ENCODE measurements at places on chromosomes 4 and X. TPM values are rescaled to one million over a fixed set of nuclear protein-coding genes. Genes with fewer than 3 reads are reported as not detected.

The PIN4 gene
- 17.3 TPM for total RNA-seq

The CXCL1 gene
- total RNA-seq, result 0.74 TPM

DNA sequence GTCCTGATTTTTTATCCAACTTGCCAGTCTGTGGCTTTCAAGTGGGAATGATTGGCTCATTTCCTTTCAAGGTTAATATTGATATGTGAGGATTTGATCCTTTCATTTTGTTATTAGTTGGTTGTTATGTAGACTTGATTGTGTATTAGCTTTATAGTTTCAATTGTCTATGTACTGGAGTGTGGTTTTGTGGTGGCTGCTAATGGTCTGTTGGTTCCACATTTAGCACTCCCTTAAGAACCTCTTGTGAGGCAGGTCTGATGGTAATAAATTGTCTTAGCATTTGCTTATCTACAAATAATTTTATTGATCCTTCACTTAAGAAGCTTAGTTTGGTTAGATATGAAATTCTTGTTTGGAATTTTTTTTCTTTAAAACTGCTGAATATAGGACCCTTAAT is 190.6 kb downstream of the CPXCR1 start:
- DNase-seq, result no peak

DNA sequence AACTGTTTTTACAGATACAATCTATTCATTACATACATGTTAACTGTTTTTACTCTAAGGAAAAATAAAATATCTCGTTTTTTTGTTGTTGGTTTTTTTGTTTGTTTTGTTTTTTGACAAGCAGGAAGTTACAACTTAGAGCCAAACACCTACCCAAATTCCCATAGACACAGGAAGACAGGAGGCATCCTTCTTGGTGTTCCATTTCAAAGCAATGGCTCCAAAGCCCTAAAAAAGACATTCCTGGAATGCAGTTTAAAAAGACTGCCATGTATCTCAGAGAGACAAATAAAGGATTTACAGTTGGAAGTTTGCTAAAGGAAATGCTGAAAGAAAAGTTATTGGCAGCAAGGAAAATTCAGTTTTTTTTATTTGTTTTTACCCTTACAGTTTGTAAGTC is 16.7 kb downstream of the ETFDH start:
- no peak for DNase-seq

The NPY2R gene
- total RNA-seq, result not detected

The SLC6A8 gene
- 65.6 TPM for total RNA-seq

- DNase-seq, result no peak
Measured at GRCh38 chr4:87983996-87984395, 8.5 kb downstream of the SPP1 start.

DNA sequence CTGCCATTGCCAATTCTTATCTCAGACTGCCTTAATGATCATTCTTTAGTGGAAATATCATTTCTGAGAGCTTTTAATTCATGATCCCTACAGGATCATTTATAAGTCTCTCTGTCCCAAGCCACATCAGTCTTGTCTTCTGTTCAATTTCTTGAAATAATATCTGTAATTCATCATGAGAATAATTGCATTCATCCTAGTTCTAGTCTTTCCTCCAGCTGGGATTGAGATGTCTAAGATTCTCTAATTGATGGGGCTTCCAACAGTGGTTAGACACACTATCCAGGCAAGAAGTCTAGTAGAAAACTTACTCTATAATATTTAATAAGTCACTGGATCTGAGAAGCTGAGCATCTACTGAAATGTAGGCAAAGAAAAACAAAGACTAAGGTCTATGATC is 854.7 kb upstream of the ADGRL3 start:
- no peak for DNase-seq

DNA sequence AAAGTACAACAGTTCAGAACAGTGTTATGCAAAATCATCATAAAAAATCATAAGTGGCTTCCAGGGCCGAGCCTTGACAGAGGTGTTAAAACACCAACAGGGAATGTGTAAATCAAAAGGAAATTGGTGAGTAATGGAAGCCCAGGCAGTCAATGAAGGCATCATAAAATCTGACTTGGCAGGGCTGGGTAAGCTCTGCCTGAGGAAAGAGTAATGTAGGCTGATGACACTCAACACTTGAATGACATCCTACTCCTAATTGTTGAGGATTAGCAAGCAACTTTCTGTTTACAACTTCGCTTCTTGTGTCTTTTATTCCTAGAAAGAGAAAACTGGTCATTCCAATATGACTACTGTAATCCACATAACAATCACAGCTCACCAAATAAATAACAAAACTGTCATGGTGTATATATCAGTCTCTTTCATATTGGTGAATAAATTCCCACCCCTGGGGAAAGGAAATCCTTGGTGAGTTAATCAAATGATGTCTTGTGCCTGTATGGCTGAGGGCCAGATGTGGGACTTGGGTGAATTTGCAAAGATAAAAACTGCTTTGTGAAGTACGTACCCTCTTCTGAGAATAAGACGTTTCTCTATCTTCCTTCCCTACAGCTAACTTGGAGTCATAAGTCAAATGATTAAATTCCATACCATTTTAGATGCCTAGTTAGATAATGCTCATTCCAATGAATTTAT is 196.8 kb downstream of the DCHS2 start:
- DNase-seq, result no peak

DNA sequence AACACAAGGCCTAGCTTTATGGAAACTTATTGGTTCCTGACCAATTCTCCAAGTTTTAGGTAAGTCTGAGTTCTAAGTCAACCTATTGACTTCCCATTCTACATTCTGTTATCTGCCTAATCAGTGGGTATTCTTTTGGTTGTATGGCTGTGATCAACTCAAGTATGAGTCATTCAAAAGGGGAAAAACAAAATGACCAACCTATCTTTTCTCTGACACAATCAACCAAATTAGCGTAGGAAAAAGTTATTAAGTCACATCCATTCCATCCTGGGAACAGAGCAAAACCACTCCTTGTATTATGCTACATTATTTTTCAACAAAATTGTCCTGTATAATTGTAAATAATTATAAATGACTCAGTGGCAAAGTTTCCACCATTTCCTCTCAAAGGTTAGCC is 136.2 kb downstream of the SHROOM4 start:
- no peak for DNase-seq

GRCh38 chr4:162075726-162076125 is 88.1 kb downstream of the FSTL5 start:
- no peak for DNase-seq

DNA sequence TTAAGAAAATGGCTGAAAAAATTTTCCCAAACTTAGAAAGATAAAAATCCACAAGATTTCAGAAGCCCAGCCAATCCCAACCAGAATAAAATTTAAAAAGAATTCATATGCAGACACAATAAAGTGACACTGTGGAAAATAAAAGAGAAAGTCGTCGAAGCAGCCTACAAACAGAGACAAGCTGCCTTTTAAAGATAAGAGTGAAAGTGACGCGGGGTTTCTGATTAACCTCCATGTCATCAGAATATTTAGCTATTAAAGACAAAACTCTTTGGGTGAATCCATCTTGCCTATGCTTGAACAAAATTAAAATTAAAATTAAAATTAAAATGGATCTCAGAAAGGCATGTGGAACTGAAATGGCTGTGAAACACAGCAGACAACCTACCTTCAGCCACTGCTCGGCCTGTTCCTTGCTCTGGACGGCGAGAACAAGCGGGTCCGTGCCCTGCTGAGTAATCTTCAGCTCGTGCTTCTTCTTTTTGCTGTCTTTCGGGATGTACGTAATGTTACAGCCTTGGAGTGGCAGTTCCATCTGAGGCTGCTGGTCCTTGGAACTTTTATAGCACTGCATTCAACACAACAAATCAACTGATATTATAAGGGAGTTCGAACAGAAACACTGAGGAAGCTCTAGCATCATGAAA is 101.4 kb downstream of the AFAP1 start:
- DNase-seq, result no peak

GRCh38 chr4:136088211-136088867 is 1444.0 kb downstream of the PCDH18 start:
- DNase-seq, result no peak

DNA sequence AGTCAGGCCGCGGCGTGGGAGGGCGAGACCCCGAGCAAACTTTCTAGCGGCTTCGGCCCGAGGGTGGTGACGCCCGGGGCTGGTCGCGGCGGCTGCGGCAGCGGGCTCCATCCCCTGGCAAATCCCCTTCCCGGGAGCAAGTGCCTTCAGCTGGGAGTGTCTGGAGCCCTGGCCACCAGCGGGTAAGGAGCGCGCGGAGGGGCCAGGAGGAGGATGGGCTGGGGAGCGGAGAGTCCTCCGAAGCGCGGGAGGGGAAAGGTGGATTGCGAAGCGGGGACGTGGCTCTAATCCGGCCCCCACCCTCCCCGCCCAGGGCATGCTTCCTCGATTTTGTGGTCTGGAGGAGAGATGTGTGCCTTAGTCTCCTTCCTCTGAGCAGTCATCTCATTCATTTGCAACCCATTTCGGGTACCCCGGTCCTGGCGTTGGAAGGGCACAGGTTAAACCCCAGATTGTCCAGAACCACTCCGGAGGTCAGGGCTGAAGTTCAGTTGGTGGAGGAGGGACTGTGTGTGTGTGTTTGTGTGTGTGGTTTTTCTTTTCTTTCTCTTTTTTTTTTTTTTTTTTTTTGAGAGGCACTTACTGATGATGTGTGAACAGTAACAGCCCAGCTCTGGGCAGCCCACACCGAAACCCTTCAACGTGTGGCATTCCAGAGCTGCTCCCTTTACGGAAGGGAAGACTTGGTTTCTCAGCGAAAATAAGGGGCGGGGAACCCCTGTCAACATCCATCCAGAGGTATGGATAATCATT is 516 bp downstream of the SGMS2 start:
- no peak for DNase-seq

GRCh38 chrX:154436983-154437752 is at the start of gene GDI1:
Gene GDI1 (plus strand): TSS chrX:154437154. CDS start chrX:154437255, 101 bp downstream.
- no peak for DNase-seq

- DNase-seq, result no peak
Measured at GRCh38 chr4:104906276-104906675, 240.4 kb upstream of the TET2 start.

The LRCH2 gene
- 29.4 TPM for total RNA-seq

The BANK1 gene
- 0.87 TPM for total RNA-seq

- no peak for DNase-seq
Measured at GRCh38 chr4:153261461-153261860, 57.2 kb downstream of the TRIM2 start.

The OPHN1 gene
- 8.6 TPM for total RNA-seq

DNA sequence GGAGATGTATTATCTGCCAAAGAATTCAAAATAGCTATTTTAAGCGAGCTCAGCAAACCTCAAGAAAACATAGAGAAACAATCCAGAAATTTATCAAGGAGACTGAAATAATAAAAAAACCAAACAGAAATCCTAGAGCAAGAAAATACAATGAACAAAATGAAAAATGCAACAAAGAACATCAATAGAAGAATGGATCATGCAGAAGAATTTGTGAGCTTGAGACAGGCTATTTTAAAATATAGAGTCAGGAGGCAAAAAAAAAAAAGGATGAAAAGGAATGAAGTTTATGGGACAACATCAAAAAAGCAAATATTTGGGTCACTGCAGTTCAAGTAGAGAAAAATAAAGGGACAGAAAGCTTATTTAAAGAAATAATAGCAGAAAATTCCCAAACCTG is 29.1 kb downstream of the CENPE start:
- DNase-seq, result no peak

Measured in mesothelial cell of epicardium (in vitro differentiated cells).